ENCODE measurements at places on chromosomes 5 and 9. TPM values are rescaled to one million over a fixed set of nuclear protein-coding genes. Genes with fewer than 3 reads are reported as not detected.

The CCDC192 gene
- total RNA-seq: not detected

DNA sequence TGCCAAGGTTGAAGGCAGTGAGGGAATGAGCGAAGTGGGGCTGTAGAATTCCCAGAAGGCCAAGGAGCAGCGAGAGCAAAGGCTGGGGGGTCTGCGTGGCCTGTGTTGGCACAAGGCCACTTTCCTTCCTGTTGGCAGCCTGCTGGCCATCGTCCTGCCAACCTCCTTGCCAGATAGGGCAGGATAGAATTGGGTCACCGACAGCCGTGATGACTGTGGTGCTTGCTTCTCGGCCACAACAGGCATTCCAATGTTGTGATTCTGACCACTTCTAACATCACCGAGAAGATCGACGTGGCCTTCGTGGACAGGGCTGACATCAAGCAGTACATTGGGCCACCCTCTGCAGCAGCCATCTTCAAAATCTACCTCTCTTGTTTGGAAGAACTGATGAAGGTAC lies 18.9 kb downstream of the TRIP13 start:
- no peak for DNase-seq

DNA sequence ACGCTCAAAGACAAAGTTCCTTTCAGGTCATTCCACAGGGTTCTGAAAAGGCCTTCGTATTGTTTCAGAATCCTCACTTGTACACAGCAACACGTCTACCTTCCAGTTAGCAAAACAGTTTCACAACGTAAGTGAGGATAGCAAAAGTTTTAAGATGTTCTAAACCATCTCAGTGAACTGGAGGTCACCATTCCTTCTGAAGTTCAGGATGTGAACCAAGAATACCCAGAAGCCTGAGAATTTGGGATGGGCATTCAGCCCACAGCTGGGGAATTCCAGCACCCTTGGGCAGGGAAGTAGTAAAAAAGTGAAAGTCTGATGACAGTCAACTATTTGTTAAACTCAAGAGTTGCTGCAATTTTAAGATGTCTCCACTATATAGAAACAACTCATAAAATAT lies 224.5 kb downstream of the BNC2 start:
- no peak for DNase-seq

DNA sequence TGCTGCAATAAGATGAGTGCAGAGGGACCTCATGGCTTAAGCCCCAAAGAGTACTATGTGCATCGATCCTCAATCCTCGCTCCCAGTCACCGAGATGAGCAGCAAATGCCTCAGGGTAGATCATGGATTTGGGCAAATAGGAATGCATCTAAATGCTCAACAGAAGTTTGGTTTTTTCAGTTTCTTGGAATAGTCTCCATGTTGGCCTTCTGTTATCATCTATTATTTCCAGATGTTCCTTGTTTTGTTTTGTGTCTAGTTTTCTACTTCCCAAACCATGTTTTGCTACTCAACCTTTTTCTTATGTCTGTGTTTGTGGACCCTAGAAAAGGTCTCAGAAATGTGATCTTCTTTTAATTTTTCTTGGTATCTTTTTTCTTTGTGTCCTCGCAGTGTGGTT lies 43.5 kb upstream of the RASGRF2 start:
- no peak for DNase-seq

DNA sequence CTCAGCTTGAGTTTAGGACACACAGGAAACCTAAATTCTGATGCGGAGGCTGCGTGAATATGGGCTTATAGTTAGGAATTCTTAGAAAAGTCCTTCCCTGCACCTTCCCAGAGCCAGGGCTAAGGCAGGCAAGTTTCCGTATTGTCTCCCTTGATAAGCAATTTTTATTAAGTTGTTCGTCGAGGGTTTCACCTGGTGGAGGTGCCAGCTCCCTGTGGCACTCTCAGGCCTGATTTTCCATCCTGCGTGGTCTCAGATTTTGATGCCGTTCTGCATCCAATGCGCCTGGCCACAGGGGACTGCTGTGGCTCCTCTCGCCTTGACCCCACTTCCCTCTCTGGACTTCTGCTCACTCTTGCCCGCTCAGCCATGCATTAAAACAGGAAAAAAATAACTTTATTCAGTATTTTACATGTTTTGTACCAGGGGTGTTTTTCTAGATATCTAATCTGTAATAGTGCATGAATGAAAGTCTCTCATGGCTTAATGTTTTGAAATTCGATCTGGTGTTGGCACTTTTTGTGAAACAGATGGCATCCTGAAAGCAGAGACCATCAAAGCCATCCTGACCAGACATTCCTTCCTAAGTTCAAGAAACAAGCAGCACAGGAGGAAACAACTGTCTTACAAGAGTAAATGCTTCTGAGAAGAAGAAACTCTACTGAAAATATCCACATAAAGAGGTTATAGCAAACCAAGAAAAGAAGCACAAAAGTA lies 50.7 kb downstream of the TRIP13 start:
- no peak for DNase-seq

The GLRA1 gene
- not detected for total RNA-seq

The PHF24 gene
- 0.22 TPM for total RNA-seq

DNA sequence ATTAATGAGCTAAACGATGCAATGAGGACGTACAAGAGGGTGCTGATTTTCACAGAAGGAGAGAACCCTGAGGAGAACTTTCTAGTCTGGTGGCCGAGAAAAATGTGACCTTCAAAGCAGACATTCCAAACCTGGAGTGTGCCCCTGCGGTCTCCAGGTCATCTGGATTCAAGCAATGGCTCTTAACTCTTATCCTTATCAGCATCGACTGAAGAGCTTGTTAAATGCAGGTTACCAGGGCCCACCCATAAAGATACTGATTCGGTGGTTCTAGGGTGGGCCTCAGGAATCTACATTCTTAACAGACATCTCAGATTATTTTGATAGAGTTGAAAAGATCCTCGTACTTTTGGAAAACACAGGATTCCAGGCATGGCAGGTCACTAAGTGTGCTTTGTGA lies 103.6 kb upstream of the SAP30L start:
- no peak for DNase-seq

The PDE6A gene
- 0.05 TPM for total RNA-seq

The PAPPA gene
- 1.1 TPM for total RNA-seq

The PDE8B gene
- 1.0 TPM for total RNA-seq

- DNase-seq: no peak
Observed at GRCh38 chr9:87751423-87751822, 25.5 kb downstream of the CTSL start.

GRCh38 chr5:110103081-110103480 lies 413.4 kb downstream of the MAN2A1 start:
- DNase-seq: no peak

The HINT1 gene
- 200 TPM for total RNA-seq

GRCh38 chr5:76451031-76451701 lies 48.1 kb downstream of the IQGAP2 start:
- no peak for DNase-seq

GRCh38 chr9:18384066-18384465 lies 89.9 kb upstream of the ADAMTSL1 start:
- no peak for DNase-seq
